ENCODE measurements at places on chromosomes 5 and 9.

- no peak for ATAC-seq
Observed at GRCh38 chr9:34457266-34458012, 931 bp downstream of the FAM219A start.

GRCh38 chr5:160703547-160704189 is 148.3 kb downstream of the ATP10B start:
- no peak for ATAC-seq

- ATAC-seq, result no peak
Observed at GRCh38 chr5:107437986-107438510, 232.7 kb downstream of the EFNA5 start.

GRCh38 chr9:85431339-85432102 is 310.2 kb downstream of the AGTPBP1 start:
- no peak for ATAC-seq
